ENCODE measurements at places on chromosomes 6 and 20.

GRCh38 chr20:20710443-20711315 is 1.8 kb downstream of the RALGAPA2 start:
- DNase-seq = no peak

GRCh38 chr20:11003341-11003740 is 329.5 kb upstream of the JAG1 start:
- peak; percentile 19 for DNase-seq

DNA sequence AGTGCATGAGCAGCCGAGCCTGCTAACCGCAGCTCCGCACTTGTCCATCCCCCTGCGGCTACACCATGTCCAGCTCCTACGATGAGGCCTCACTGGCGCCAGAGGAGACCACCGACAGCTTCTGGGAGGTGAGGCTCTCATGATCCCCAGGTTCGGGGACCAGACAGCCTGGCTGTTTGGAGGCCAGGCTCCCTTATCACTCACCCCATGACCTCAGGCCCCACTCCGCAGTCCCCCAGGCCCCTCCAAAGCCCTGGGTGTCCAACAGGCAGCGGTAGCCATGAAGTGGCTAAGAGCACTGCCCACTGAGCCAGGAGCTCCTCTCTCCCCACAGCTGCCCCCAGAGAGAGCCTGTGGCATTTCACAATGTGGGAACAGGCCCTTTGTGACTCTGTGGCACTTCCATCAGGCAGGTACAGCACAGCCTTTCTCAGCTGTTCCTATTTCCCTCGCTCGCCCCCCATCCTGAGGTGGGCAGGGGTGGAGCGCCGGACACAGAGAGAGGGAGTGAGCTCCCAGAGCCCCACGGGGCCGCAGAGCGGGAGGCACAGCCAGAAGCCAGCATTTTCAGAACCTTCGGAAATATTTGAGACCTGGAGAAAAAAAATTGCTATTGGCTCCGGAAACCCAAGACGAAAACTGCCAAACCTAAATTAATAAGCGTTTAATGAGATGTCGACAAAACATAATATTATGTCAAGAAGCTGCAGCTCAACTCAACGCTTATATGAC is 29.7 kb downstream of the SPDEF start:
- no peak for DNase-seq

DNA sequence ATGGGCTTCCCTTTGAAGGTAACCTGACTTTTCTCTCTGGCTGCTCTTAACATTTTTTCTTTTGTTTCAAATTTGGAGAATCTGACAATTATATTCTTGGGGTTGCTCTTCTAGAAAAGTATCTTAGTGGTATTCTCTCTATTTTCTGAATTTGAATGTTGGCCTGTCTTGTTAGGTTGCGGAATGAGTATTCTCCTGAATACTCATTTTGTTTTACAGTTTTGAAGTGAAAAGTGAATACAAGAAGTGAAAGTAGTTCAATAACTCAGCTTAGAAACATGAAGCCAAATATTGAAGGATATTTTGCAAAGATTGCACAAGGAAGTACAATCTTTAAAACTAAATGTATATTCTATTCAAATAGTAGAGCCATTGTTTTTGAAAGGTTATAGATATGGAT is 120.2 kb upstream of the MAP3K4 start:
- no peak for DNase-seq

DNA sequence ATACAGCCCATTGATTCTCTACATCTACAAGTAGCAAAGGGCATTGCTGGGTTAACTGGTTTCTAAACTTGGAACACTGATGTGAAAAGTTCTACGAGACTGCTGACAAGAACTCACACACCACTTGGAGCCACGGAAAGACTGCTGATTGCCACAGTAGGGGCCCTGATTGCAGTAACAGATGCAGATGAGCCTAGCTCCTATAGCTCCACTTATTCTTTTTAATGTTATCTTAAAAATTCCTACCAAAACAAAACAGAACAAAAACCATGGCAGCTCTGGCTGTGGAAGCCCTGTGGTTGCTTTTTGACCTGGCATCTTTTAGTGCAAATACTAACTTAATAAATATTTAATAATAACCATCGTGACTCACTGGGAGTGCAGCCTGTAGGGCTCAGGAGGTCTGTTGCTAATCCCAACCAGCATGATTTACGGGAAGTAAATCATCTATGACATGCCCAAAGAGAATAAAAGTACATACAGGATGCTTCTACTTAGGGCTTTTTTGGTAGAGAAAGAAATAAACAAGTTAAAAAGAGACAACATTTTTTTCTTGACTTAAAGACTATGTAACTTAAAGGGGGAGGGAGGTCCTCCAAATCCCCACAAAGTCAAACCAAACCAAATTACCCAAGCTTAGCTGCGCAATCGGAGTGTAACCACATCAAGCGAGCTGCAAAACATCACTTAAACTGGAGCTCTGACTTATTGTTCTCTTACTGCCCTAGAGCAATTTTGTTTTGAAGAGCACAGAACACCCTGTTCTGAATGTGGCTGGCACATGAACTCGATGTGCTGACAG is 87.2 kb downstream of the FKBP5 start:
- no peak for DNase-seq

DNA sequence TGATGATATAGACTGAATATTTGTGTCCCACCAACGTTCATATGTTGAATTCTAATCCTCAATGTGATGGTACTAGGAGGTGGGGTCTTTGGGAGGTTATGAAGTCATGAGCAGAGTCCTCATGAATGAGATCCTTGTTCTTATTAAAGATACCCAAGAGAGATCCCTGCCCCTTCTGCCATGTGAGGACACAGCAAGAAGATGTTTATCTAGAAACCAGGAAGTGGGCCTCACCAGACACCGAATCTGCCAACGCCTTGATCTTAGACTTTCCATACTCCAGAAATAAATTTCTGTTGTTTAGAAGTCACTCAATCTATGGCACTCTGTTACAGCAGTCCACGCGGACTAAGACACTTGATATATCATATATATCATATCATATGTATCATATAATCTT is 67.7 kb upstream of the GCM1 start:
- DNase-seq = no peak

DNA sequence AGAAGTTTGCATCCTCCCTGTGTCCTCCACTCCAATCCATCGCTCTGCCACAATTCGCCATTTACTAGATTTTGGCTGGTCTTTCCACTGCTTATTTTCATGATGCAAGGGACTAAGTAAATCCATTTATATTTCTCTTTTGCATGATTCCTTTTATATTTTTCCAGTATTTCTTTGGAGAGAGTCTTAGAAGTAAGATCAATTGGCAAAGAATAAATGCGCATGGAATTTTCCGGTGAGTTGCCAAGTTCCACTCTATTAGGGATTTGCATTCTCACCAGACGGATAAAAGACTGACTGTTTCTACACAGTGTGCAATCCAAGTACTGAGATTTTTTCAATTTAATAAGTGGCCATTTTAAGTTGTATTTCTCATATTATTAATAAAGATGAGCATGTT is 91.7 kb upstream of the PHACTR3 start:
- no peak for DNase-seq

DNA sequence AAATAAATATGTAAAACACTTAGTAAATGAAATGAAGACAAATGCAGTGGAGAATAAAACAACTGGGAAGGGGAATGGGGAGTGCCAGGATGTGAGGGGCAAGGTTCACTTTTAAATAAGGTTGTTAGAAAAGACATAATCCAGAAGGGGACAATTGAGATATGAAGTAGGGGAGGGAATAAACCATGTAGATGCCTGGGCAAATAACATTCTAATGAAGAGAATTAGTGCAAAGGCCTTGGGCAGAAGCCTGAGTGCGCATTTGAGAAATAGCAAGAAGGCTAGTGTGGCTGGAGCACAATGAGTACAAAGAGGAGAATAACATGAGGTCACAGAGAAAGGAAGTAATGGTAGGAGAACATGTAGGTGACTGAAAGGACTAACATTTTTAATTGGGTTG is 2.4 kb downstream of the CEP57L1 start:
- no peak for DNase-seq

DNA sequence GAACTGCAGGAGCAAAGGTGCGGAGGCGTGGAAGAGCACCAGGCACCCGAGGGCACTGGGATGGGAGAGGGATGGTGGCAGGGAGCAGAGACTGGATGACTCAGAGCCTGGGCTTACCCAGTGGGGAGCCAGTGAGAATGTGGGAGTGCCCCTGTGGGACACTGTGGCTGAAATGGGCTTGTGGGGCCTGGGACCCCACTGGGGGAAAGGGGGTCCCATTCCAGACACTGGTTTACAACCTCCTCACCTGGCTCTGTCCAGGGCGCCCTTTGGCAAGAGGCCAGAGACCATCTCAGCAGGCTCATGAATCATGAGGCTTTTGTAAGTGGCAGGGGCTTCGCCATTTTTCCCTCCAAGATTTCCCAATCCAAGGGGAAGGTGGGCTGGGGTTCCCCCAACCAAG is 124.0 kb upstream of the MAFB start:
- no peak for DNase-seq

- peak; percentile 88 for DNase-seq
Measured at GRCh38 chr6:142885182-142885867, 59.7 kb downstream of the HIVEP2 start.

- no peak for DNase-seq
Measured at GRCh38 chr6:6484681-6485080, 103.8 kb upstream of the LY86 start.

DNA sequence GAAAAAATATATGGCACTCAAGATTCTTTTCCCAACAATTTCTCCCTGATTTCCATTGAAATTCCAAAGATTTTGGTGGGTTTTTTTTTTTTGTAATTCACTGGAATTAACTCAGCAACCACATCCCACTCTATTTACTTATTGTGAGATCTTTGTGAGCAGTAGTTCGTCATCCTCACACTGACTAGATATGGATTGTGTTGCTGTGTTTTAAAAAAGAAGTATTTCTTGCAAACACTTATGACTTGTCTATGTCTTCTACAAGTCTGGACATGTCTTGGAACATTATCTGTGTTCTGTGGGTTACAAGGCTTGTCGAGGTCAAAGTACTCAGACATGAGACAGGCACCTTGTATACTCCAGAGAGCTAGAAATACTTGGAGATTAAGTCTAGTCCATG is 7.3 kb upstream of the TENT5A start:
- no peak for DNase-seq

DNA sequence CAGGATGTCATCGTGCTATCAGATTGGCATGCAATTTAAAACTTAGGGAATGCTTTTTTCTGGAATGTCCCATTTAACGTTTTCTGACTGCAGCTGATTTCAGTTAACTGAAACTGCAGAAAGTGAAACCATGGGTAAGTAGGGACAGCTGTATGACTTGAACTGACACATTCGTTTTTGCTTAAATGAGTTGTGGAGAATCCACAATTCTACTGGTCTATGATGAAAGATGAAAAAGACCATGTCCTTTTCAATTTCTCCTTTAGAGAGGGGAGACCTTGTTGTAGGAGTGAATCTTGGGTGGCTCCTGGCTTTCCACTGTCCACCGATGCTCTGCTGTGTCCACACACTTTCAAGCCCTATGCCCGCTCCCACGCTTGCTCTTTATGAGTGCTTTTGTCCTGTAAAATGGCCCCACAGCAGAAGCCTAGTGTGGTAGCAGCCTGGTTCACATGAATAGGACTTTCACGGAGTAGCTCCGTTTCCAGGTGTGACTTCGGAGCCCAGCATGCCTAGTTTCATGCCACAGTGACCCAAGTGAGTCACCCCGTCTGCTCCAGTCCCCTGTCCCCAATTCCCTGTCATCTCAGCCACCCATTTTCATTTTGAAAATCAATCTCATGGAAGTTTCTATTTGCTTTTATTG is 21.9 kb downstream of the DYNLT1 start:
- DNase-seq = no peak

- DNase-seq = no peak
Measured at GRCh38 chr6:120632975-120633374, 701.3 kb downstream of the TBC1D32 start.
